ENCODE measurements at places on chromosomes 2 and 18.

DNA sequence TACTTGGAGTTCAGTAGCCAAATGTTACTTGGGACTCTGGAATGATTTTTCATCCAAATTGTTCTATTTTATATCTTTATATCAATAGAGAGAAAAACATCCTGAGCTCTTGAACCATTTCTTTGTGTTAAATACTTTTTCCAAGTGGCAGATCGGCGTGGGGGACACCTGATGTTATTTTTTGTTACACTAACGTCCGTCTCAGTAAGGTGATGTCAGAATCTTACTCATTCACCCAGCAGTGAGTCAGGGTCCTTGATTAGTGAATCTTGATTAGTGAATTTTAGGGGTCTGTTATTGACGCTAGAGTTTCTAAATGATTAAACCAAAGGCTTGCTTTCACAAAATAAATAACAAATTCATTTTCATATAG, 1.7 kb downstream of the MIB1 start:
- no peak for DNase-seq

DNA sequence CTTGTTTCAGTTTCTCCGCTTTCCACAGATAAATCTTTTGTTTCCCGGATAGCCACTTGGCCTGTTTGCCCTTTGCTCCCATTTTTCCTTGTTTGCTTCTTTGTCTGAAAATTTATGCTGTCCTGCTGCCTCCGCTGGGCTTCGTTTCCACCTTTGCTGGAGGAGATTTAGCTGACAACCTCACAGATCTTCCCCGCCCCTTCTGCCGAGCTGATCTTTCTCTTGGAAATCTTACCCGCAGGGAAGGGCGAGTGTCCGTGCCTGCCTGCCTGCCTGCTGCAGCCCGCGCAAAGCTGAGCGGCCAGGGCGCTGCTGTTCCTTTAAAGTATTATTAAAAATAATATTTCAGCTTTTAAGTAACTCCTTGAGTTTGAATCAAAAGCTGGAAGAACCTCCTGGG, 1.4 kb upstream of the XRCC5 start:
- no peak for DNase-seq

GRCh38 chr2:188292348-188293239, 920 bp downstream of the GULP1 start:
- no peak for DNase-seq

DNA sequence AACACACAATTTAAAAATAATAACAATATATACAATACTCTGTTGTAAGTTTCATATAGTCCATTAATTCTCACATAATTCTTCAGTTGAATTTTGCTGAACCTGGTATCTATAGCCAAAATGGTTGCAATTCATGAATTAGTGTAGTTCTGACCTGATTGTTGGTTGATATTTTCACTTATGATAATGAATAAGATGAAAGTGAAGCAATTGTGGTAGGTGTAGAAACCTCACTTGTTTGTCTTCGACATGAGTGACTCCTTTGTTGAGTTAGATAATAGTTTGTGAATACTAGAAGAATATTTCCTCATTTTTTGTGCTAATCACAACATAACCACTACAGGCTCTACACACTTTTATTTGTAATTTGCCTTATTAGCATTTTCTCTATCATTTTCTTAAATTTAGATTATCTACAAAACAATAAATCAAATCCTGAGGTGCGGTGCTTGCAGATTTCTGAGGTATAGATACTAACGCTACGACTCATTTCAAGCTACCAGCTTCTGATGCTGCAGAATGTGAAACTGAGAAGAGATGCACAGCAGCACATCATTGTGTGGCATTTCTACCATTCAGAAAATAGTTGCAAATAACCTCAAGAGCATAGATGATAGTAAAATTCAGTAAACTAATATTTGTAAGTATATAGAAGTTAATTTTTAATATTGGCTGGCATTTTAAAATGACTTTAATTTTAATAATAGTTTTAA, 117.9 kb downstream of the KCNH7 start:
- DNase-seq, result no peak

DNA sequence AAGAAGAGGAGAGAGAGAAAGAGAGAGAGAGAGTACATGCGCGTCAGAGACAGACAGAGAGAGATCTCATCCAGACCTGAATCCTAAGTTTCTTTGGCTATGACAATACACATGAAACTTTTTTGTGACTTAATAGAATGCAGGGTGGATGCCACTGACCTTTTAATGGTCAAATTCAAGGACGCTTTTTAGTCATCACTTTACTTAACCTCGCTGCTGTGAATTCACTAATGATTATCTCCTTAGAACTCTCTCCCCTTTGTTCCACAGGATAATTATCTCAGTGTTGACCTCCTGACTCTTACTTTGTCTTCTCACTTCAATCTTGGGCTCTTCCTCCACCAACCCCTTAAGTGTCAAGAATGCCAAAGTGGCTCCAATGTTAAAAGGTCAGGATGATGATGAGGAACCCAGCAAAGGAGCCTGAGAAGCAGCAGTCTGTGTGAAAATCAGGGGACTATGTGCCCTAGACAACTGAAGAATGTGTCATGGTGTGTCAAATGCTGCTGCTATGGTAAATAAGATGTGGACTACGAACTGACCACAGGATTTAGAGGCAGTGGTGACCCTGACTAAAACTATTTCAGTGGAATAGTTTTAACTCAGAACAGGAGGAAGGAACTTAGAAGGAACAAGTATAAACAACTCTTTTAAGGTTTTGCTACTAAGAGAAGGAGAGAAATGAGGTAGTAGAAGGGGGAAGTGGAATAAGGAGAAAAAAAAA, 382.1 kb downstream of the ZEB2 start:
- DNase-seq, result no peak

DNA sequence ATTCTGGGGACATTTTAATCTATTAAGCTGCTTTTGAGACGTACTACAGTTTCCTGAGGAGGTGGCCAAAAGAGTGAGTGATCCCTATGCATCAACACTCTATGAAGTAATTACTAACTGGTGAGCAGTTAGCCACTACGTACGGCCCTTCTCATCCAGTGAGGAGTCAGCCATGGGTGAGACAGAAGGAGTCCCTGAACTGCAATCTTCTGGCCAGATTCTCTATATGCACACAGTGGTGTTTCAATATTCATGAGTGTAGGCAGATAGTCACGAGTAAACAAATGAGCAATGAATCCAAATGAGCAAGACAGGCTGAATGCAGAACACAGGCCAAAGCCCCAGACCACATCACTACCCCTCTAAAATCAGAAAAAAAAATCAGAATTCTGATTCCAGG, 29.8 kb upstream of the TMEM214 start:
- no peak for DNase-seq

GRCh38 chr2:216877085-216877484, 17.2 kb upstream of the TNP1 start:
- DNase-seq, result no peak

DNA sequence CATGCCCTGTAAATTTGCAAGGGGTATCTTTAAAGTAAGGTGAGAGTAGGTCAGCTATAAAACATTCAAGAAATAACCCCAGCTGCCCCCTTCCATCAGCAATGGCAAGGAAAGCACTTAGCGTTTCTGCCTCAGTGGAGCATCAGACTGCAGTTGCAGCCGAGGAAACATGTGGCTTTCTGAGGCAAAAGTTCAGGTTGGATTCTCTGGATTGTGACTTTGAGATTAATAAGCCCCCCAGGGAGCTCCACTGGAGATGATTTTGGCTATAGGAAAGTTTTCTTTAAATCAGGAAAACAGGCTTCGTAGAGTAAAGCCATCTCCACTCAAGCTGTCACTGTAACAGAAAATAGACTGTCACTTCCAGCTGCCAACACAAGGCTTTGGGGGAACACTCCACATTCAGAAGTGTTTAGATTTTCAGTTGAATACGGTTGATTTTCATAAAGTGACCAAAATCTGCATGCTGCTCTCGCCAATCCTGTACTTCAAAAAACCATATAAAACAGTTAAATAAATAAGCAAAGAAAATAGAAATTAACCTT, 15.3 kb upstream of the RIT2 start:
- DNase-seq, result no peak

- no peak for DNase-seq
Measured at GRCh38 chr2:241445426-241445825, 63.0 kb downstream of the STK25 start.

DNA sequence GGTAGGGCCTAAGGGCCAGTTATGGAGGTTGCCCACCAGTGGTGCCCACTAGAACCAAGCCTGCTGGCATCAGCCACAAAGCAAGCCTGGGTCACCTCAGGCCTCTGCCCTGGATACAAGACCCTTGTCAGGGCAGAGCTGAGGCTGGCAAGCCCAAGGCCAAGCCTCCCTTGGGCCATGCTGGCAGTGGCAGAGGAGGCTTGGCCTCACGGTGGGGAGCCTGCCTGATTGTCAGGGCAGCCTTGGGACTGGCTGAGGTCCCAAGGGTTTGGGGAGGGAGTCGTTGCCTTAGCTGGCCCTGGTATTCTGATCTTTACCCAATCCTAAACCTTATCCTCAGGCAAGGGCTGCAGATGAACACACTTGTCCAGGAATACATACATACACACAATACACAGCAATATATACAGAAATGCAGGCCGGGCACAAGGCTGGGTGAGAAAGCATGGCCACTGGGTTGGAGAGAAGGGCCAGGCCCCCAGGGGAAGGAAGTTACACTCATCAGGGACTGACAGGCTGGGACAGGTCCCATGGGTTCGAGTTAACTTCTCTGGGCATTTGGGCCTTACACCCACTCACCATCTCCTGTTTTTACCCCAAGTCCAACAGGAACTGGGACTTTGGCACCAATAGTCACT, 21.0 kb downstream of the CCT7 start:
- DNase-seq, result no peak

GRCh38 chr18:11391661-11392060, 217.7 kb upstream of the SLC35G4 start:
- no peak for DNase-seq

DNA sequence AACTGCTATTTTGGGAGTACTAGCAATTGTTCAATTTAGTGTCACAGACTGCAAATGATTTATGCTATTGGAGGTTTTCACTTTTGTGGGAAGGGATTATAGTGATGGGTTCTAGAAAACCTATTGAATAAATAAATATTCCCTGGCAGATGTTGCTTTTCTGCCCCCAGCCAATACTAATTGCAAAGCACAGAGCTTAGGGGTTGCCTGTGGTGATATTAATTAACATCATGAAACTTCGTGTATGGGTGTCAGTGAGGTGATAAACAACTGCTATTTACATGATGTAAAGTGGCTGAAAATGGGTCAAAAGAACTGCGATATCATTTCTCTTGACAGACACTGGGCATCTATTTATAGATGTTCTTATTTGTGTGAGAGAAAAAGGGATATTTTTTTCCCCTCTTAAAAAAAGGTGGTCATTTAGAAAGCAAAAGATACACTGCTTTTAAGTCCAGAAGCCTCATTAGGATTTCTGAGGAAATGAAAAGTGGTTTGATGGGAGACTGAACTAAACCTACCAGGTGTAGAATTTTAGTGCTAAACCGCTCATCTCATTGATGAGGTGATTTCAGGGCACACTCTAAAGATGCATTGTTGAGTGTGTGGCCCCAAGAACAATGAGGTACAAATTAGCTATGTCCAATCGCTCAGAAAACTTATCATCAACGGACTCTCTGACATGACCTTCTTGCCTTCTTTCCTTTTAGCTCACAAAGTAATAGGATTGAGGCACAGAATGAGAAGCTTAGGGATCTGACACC, 116.7 kb upstream of the CHST9 start:
- no peak for DNase-seq

DNA sequence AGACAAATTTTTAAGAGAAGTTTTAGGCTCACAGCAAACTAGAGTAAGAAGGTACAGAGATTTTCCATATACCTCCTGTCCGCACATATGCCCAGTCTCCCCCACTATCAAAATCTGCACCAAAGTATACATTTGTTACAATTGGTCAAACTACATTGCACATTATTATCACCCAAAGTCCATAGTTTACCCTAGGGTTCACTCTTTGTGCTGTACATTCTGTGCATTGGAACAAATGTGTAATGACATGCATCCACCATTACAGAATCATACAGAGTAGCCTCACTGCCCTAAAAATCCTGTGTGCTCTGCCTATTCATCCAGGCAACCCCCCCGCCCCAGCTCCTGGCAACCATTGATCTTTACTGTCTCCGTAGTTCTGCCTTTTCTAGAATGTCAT, 61.7 kb upstream of the SPRED2 start:
- DNase-seq, result no peak

DNA sequence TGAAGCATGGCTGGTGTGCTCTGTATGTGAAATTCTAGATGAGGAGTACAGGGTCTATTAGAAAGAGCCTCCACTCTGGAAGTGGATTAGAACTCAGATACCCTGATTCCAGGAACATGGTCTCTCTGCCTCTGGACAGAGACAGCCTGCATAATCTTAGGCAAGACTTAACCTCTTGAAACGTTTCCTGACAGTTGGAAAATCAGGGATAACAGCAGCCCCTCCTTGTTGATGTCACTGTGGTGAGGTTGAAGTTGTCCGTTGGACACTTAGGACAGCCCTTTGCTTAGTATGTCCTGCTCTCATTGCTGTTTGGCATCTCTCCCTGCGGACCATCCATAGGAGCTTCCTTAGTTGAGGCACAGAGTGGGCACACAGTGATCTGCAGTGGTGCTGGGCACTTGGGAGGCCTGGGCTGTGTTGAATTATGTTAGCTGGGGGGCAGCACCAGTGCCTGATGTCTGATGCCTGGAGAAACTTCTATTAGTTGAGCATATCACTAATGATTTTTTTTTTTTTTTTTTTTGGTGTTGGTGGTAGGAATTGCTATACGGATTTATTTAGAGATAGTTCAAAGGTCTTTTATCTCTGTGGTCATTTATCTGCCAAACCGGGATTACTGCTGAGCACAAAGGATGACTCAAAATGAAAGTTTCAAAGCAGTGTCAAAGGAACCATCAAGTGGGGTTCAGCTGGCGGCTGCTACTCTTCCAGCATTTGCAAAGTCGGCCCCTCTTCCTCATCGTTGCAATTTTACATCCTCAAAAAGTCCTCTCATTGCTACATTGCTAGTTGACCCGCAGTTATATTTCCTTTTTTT, 28.8 kb downstream of the SETBP1 start:
- DNase-seq, result no peak

DNA sequence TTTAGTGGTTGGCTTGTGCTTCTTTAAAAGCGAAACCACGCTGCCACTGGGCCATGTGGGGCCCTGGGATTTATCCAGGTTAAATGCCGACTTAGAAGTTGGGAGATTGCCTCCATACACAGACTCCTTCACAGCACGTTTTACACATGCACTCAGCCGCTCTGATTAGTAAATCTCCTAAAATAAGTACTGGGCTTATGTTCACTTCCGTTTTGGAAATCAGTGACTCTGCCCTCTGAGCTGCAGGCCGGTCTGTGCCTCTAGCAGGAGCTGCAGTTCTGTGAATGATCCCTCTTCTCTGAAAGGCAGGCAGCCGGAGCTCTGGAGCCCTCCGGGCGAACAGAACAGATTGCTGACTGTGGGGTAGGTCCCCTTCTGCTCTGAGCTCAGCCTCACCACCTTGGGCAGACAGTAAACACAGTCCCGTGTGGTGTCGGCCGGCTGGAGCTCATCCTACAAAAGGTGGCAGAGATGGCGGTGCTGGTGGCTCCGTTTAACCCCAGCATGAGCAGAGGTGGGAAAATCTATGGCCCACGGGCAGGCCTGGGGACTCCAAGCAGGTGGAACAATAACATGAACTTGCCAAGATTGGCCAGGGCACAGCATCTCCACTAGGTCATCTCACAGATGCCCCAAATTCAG, 9.8 kb upstream of the RAB17 start:
- DNase-seq, result no peak

GRCh38 chr2:81195774-81196382, 891.3 kb upstream of the LRRTM1 start:
- no peak for DNase-seq

Measured in activated CD4-positive, alpha-beta T cell treated with anti-CD3 and anti-CD28 coated beads for 1 hour (primary cell).